ENCODE measurements at places on chromosomes 7 and 10. TPM values are rescaled to one million over a fixed set of nuclear protein-coding genes. Genes with fewer than 3 reads are reported as not detected.

The IRF5 gene
- total RNA-seq: 2.6 TPM

The CDC14C gene
- total RNA-seq: not detected

The SPDYE2 gene
- not detected for total RNA-seq

The GCK gene
- total RNA-seq: 2.1 TPM

The ASZ1 gene
- total RNA-seq: not detected

The VCL gene
- 83.0 TPM for total RNA-seq

The INHBA gene
- total RNA-seq: 4.7 TPM

The FGFR2 gene
- total RNA-seq: 11.5 TPM

The PALD1 gene
- total RNA-seq: 15.7 TPM

The WDFY4 gene
- 2.6 TPM for total RNA-seq

The GJD4 gene
- total RNA-seq: 2.1 TPM

The FGL2 gene
- 32.4 TPM for total RNA-seq

The CNPY1 gene
- 0.52 TPM for total RNA-seq

The NUP42 gene
- total RNA-seq: 32.4 TPM

The MRC1 gene
- total RNA-seq: 27.1 TPM

The OR13A1 gene
- total RNA-seq: not detected

The OR2AE1 gene
- total RNA-seq: not detected

The NKX1-2 gene
- total RNA-seq: not detected

The BPGM gene
- total RNA-seq: 92.9 TPM

The TNPO3 gene
- total RNA-seq: 45.9 TPM

The CCZ1B gene
- total RNA-seq: 83.0 TPM

The TLL2 gene
- 0.52 TPM for total RNA-seq

Data from skeletal muscle tissue (tissue), 5 donors.